ENCODE measurements at places on chromosomes 12 and 14. TPM values are rescaled to one million over a fixed set of nuclear protein-coding genes. Genes with fewer than 3 reads are reported as not detected.

Gene TSHR
- 0.08 TPM for total RNA-seq

Gene PELI2
- total RNA-seq = 1.6 TPM

Gene NYNRIN
- 11.0 TPM for total RNA-seq

Gene BEGAIN
- total RNA-seq = 1.9 TPM

Gene KRT75
- total RNA-seq = not detected

GRCh38 chr14:100618318-100618693 lies 31.1 kb upstream of the BEGAIN start:
- no peak for DNase-seq

DNA sequence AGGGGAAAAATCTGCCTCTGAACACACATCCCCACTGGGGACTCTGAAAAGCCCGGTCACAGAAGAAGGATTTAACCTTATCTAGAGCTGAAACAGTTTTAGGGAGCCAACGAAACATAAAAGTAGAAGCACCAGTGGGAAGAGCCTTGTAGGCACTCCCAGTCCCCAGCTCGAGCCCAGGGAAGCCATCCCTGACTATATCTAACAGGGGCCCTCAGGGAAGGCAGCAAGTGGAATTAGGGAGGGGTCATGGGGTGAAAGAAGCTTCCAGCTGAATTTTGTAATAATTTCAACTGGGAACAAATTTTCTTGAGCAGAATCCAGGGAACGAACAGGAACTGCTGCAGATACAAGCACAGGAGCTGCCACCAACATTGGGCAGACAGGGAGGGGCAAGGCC lies 127.8 kb downstream of the BMP4 start:
- DNase-seq = no peak

- no peak for DNase-seq
Measured at GRCh38 chr14:20631023-20631879, 10.2 kb downstream of the OR6S1 start.

- DNase-seq = no peak
Measured at GRCh38 chr12:56682323-56682722, 5.8 kb downstream of the PTGES3 start.

DNA sequence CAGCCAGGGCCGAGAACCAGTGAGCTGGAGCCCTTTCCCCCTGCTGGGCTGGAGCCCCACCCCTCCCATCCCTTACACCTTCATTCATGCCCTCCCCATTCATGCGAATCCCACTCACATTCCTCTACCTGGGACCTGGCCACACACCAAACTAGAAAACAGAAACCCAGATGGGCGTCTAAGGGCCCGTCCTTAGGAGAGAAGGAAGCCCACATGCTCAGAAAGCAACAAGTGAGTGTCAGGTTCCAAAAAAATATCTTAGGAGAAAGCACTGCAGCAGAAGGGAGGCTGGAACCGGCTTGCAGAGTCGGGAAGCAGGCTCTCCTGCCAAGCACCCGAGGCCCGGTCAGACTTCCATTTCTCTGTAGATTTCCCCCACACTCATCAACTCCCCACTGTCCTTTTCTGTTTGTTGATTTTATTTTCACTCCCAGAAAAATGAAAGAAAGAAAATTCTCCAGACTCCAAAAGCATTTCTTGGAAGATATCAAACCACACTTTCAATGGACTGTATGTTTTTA lies 13.6 kb downstream of the BCL11B start:
- no peak for DNase-seq

GRCh38 chr12:2261708-2262107 lies 208.9 kb downstream of the CACNA1C start:
- DNase-seq = no peak

DNA sequence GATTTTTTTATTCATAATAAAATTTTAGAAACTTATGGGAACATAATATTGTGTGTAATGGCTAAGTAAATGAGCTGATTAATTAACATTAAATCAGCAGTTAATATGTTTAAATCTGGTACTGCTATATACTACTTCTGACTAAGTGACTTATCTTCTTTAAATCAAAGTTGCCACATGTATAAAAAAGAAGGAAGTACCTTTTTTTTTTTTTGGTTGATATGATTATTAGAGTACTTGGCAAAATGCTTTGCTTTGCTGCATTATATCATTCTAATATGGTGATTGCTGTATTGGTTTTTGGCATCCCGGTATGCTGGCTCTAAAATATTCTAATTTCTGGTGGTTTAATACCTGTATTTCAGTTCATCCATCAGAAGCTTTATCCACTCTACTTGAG lies 319.1 kb upstream of the RGS6 start:
- DNase-seq = no peak

GRCh38 chr12:124525927-124526692 lies 41.3 kb downstream of the NCOR2 start:
- no peak for DNase-seq
